NCI-H526 treated with DMSO at 0.1 percent for 48 hours (cell line): ENCODE measurements at places on chromosomes 6 and 20.

- no peak for DNase-seq
These were observed 898.2 kb downstream of the KIF16B start for GRCh38 chr20:15675061-15675514.

DNA sequence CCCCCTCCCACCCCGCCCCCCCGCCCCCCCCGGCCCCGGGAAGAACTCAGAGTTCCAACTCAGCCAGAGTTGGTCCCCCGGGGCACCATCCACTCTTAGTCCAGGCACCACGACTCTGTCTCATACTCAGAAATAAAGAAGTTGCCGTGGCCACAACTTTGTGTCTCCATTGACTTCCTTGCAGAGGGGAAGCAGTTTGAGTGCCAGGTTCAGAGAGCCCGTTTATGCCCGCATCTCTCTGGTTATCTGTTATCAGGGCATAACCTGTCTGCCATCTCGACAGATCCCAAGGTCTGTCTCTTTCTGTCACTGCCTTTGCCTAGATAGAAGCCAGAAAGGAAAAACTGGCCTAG is 605 bp downstream of the CDC5L start:
- DNase-seq, result no peak

DNA sequence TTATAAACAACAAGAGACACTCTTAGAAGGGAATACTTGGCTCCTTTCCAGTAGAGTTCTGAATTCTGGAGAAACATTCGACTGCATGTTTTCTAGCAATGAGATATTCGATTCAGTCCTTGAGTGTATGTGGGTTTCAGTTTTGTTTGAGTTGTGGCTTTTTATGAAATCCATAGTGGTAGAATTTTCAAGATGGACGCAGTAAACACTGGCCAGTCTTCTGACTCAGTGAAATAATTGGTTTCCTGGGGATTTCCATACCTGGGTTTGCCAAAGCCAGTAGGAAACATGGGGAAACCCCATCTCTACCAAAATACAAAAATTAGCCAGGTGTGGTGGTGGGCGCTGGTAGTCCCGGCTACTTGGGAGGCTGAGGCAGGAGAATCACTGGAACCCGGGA is 273.5 kb upstream of the PLCB4 start:
- DNase-seq, result no peak

DNA sequence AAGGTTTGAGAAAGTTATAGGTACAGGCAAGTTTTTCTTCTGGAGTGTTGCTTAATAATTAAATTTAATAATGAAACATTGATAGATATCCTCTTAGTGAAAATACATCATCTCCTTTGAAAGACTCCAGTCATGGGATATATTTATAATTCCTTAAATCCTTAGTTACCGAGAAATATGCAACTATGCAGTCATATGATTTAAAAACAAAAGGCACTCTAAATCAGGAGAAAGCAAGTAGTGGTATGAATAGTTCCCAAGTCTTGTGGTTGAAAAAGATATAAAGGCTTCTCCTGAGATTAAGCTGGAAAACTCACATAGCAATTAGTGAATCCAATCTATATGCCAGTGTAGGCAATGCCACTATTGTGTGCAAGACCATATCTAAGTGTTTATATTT is 475.4 kb downstream of the EYS start:
- no peak for DNase-seq

DNA sequence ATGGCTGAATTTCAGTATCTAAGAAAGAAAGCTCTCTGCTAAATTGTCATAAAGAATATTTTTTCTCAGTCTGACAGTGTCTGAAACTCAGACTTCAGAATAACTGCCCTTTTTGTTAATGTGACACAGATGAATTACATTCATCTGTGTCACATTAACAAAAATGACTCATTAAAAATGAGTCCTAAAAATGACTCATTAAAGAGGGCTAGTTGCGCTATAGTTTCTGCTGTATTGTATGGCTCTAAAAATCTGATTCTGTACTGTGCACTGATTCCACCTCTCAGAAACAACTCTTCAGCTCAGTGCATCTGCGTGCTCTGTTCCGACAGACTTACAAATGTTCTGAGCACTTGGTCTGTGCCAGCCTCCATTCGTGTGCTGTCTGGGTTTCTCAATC is 15.0 kb downstream of the RNF114 start:
- no peak for DNase-seq

- DNase-seq, result no peak
These were observed 172.8 kb upstream of the PMEPA1 start for GRCh38 chr20:57882451-57883161.

DNA sequence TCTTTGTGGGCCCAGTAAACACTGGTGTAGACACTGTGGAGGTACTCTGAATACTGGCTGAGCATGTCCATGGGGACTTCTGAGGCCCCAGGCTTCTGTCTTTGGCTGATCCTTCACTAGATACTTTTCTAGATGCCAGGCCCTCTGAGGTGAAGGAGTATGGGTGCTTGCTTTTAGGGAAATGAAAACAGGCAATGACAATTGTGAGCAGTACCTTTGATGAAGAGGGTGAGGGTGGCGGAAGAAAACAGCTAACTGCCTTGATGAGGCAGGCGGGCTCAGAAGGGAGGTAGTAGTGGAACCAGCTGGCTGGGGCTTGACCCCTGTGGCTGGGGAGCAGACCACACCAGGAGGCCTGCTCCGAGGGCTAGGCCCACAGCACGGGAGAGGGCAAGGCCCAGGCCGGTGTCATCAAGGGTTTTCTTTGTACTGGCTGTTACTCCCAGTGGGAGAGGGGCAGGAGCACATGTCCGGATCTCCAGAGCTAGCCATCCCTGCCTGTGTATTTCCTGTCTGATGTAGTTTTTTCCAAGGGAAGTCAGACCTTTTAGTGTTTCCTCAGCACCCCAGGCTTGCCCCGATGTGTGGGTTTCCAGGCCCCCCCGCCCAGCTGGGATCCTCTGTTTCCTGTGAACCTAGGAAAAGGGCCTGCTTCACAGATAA is 3.9 kb downstream of the PLCG1 start:
- DNase-seq, result no peak

GRCh38 chr6:89481695-89482094 is 48.7 kb downstream of the ANKRD6 start:
- DNase-seq, result no peak

DNA sequence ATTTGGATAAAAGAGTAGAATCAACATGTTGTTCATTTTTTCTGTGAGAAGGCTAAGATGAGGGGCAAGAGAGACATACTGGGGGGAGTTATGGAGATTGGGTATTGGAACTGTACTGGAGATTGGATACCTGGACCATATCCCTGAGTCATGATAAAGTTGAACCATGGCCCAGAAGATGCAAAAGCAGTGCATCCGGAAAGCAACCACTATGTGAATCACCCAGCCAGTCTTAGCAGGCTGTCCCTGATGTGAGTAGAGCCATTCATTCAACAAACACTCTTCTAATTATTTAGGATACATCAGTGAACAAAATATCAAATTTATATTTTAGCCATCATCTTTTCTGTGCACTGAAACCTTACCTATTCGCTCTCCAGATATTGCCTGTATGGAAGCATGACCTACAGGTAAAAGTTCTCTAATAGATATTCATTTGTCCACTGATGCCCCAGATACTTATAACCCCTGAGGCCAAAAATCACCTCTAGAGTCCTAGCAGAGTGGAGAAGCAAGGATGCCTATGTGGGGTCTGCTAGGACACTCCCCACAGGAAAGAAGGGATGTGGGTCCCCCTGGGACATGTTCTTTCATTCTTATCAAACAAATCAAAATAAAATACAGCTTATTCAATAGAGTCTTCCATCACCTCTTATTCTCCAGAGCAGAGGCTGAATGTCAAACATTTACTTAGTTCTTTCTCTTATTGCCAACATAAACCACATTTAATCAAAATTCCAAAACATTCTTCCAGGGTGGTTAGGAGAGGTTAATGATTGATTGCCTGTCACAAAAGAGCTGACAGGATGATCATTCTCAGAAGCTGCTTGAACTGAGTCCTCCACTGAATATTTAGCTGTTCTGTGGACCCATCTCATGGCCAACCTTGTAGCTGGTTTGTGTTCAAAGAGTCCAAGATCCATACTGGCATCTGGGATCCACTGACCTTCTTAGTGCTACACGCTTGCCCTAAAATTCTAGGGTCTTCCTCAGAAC is 37.0 kb upstream of the PKHD1 start:
- DNase-seq, result no peak

- DNase-seq, result no peak
These were observed 5.5 kb upstream of the CD40 start for GRCh38 chr20:46112430-46113112.

DNA sequence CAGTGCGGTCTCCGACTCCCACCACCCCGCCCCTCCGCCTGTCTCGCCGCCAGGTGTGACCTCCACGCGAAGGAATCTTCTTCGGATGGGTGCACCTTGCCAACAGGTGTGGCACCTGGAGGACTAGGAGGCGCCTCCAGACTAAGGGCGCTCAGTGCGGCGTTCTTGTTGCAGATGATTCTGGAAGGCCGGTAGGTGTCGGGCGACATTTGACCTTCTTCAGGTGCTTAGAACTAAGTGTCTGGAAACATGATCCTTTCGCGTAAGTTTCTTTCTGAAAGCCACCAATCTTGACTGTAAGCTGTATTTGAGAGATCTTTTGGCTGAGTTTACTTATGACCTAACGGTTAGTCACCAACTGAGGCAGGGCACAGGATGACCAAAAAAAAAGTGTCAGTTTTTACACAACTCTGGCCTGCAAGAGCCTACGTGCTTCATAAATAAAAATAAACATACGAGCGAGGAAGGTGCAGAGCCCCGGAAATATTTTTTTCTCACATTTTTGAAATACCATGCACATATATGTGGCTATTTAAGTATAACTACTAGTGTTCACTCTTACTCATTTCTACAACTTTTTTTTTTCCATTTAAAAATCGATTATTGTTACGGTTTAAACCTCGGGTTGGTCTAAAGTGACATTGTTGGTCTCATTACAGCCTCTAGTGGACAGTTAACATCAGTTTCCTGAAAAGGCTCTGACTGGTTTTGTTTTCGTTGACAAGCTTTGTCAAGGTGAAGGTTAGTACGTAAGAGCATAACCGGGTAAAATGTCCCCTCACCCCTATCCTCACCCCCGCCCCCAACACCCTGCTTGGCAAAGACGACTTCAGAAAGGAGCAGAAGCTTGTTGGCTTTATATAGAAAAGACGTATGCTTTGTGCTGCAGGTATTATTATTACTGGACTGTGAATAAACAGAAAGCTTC is 1.6 kb upstream of the ATXN1 start:
- peak; percentile 72 for DNase-seq

DNA sequence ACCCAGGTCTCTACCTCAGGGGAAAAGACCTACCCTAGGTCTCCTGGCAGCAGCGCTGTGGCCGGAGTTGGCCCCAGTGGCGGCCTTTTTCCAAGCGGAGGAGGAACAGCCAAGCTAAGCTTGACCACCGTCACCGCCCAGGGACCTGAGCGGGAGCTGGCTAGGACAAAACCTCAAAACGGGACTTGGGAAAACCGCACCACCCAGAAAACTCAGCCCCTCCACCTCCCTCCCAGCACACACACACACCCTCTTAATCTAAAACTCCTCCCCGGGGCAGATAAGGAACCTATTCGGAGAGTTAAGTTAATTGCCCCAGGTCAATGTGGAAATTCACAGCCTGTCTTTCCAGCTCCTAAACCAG is 2.7 kb upstream of the TRERF1 start:
- no peak for DNase-seq

- DNase-seq, result no peak
These were observed 168.0 kb downstream of the CDK19 start for GRCh38 chr6:110646951-110647910.

- DNase-seq, result no peak
These were observed 48.2 kb downstream of the APCDD1L start for GRCh38 chr20:58466729-58467571.

- no peak for DNase-seq
These were observed 69.9 kb upstream of the SYNJ2 start for GRCh38 chr6:157911786-157912185.

DNA sequence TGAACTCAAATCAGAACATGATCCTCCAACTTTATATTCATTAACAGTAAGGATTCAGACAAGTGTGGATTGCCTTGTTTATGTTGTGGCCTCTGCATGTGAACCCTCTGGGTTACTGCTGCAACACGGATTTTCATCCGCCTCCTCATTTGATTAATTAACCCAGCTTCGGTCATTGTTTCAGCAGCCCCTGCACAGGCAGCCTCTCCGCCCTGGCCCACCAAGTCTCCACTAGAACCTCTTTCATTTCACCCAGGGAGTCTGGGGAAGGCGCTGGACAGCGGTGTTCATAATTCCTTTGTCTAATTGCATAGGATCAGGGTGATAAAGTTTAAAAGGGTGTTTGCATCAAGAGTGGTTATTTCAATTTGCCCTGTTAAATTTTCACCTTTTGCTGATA is 15.7 kb downstream of the NKX2-2 start:
- DNase-seq, result no peak

DNA sequence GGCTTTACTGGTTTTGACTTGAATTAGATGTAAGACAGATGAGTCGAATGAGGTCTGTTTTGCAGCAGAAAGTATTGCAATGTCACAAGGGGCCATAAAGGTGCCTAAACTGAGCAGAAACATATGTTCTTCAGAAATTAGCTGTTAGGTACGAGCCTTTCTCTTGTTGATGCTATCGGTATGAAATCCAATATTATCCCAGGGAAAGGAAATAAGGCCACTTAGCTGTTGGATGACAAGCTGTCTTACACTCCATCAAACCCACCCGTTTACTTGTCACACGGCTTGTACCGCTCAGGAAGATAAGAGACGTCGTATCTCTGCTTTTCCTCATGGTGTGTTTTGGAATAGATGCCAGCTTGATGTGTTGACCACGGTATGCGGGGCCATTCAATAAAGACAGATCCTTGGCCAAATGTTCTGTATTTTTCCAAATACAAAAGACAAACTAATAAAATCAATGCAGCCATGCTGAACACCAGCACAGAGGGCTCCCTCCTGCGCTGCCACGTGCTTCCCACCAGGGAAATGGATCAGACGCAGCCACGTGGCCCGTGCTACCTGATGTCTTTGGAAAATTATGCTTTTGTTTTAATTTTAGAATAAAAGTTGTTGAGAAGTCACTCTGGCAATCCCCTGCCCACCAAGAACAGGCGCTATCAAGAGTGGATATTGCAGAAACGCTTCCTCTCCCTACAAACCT is 255.9 kb upstream of the SULF2 start:
- DNase-seq, result no peak

DNA sequence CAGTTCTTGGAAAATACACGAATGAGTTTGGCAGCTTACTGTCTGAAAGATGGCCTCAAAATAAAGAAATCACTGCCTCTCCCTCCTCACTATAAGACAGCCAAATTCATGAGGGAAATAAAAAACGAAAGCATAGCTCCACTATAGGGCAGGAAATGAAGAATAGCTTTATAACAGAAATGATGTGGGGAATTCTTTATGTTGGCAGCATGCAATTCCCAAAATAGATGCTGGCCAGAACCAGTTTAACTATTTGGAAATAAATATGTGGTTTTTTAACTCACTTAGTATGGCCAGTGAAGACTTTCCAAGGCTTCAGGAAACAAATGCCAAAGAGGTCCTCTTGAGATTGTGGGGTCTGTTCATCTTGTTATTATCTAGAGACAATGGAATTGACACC is 100.5 kb downstream of the TBX18 start:
- no peak for DNase-seq

DNA sequence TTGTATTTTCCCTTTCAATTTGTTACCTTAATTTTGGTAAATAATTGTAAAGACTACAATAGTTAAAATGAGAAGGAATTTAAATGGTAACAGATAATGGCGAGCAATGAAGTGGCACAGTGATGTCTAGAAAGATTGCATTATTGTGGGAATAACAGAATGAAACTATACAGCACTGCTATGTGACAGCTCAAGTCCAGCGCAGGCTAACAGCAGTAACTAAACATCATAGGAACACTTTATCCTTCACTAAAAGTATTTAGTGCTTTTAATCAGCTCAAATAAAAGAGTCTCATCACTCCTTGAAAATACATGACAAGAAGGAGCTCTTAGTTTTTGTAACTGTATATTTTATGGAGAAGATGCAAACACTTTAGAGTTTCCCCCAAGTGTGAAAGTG is 190.8 kb downstream of the TENT5A start:
- no peak for DNase-seq
